NCI-H2171 (cell line): ENCODE measurements at places on chromosomes 2 and 18.

GRCh38 chr2:172777431-172777830 lies 41.8 kb downstream of the RAPGEF4 start:
- no peak for DNase-seq

GRCh38 chr2:45888167-45888566 lies 236.7 kb downstream of the PRKCE start:
- DNase-seq = no peak

- DNase-seq = no peak
Observed at GRCh38 chr2:96574364-96574763, 37.8 kb downstream of the ARID5A start.

DNA sequence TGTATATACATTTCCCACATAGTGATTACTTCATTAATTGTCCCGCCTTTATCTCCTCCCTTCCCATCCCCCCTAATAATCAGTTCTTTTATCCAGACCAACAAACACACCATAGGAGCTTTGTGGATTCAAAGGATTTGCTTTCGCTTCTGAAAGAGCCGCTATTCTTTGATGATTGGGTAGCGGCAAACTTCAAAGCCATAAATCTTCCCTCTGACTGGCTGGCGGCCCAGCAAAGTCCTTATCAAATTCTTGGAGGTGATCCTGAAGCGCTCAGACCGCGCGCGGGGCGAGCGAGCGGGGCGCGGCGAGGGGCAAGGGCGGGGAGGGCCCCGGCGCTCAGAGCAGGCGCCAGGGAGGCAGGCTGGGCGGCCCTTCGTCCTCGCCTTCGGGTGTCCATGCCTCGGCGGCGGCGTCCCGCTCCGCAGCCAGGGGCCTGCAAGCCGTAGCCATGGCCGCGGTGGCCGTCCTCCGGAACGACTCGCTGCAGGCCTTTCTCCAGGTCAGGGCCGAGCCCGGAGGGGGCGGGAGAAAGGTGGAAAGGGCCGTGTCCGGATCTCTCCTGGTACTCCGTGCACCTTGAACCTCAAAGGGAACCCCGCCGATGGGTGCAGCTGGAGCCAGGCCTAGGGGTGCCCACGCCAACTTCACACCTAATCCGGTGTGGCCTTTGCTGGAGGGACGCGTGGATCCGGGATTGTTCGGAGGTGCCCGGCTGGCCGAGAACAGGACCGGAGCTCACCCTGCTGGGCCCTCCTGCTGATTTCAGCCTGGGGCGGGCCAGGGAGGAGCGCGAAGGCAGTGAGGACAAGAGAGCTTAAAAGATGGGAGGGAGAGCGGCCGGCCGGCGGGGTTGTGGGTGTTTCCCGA lies at the start of gene SP5:
SP5 (plus strand) TSS at position 276 of the 870 bp plus-strand sequence; CDS start at position 452, 176 bp downstream.
- DNase-seq = peak; percentile 66

- no peak for DNase-seq
Observed at GRCh38 chr18:51430538-51430937, 233.1 kb upstream of the MEX3C start.

DNA sequence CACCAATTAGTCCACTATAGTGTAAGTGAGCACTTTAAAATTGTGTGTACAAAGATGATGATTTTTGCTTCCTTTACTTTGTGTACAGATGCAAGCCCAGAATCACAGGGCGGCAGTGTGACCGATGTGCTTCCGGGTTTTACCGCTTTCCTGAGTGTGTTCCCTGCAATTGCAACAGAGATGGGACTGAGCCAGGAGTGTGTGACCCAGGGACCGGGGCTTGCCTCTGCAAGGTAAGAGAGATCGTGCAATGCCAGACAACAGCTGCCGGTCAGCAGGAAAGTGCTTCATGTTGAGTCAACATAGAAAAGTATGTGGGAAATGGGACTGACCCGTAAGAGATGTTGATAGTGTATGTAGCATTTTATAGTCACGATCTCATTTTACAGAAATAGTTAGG lies 156.8 kb upstream of the TTC39C start:
- no peak for DNase-seq

- no peak for DNase-seq
Observed at GRCh38 chr2:85549826-85550225, 10.9 kb downstream of the MAT2A start.

DNA sequence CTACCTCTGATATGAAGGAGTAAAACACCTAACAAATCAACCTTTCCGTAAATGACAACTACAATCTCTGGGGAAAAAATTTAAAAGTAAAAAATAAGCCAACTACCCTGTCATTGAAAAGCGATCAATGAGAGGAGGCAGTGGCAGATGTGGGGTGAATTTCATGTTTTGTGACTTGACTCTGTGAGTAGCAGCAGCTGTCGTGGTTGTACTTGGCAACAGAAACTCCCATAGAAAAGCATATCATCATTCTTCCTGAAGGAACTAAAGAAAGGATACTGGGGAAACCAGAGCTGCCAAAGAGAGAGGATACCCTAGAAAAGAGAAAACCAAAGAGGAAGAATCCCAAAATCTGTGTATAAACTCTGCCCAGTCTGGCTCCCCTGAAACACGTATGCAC lies 236.4 kb downstream of the TNS1 start:
- DNase-seq = no peak
